ENCODE measurements at places on chromosomes 12 and 14.
A peak's percentile ranks its signal among the peaks of the same experiment; 100 is the strongest.

DNA sequence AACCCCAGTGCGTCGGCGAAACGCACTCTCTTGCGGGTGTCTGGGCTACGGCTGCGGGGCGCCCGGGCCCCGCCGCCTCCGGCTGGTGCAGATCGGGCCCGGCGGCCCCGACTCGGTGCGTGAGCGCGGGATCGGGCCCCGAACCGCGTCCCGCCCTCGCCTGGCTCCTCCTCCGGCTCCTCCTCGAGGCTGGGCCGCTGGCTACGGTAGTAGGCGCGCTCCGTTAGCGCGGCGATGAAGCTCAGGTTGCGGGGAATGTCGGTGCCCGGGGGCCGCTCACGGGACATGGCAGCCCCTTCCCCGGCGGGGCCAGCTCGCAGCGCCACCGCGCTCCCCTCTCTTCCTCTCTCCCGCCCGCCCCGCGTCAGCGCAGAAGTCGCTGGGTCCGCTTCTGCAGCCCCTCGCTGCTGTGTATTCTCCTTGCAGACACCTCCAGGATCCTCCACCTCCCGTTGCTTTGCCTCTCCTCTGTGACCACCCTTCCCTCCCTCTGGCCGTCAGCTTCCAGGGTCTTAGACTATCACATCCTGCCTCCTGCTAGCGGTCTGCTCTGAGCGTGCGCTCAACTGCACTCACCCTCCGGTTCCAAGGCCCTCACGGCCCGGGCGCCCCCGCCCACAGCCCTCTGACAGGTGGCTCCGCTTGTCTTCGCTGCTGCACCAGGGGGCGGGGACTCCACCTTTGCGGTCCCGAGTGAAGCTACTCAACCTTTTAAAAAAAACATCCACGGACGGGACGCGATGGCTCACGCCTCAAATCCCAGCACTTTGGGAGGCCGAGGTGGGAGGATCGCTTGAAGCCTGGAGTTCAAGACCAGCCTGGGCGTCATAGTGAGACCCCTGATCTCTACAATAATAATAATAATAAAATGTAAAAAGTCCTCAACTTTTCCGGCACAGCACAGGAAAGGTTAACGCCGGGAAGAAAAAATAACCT, at the start of gene PPP1R3E:
TSS of gene PPP1R3E (minus strand) at position 570 of the 936 bp plus-strand sequence. CDS start at position 287, 283 bp downstream.
- DNase-seq: peak; percentile 100

GRCh38 chr12:45051572-45052125, 750 bp upstream of the DBX2 start:
- peak; percentile 84 for DNase-seq

- no peak for DNase-seq
These were observed 78.0 kb downstream of the DIO3 start for GRCh38 chr14:101639241-101639833.

- no peak for DNase-seq
These were observed 111.1 kb downstream of the SINHCAF start for GRCh38 chr12:31214626-31215517.

- DNase-seq: no peak
These were observed 186.2 kb upstream of the C14orf180 start for GRCh38 chr14:104393199-104393897.

GRCh38 chr12:43147878-43148277, 404.1 kb downstream of the ADAMTS20 start:
- DNase-seq: no peak

GRCh38 chr12:1799882-1800400, 20.4 kb upstream of the LRTM2 start:
- no peak for DNase-seq
